B cell (primary cell): ENCODE measurements at places on chromosomes 1 and 21.

DNA sequence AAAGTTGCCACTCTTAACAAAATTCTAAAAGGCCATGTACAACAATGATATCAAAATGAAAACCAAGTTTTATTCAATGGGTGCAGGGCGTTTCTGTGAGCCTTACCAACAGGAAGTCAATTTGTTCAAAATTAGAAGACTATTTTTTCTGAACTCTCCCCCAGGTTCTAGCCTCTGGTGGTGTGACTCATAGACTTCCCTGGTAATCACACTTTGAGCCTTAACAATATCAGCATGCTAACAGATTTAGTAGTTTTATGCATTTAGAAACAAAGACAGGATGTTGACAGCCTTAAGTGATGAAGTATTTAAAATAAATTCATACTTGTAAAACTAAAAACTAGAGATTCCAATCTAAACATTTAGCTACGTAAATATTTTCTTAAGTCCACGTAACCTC is 88.4 kb downstream of the LRRC8C start:
- DNase-seq: no peak

GRCh38 chr1:208433971-208434370 is 189.8 kb upstream of the PLXNA2 start:
- DNase-seq: no peak

DNA sequence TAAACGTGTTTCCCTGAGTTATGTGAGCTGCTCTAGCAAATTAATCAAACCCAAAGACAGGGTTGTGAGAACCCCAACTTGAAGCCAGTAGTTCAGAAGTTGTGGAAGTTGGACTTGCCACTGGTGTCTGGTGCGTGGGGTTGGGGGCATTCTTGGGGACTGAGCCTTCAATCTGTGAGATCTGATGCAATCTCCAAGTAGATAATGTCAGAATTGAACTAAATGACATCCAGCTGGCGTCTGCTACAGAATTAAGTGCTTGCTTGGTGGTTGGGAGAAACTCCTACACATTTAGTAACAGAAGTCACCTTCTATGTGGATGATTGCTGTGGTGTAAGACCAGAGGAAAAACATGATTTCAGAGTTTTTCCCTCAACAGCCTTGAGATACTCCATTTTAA is 207.4 kb downstream of the FGGY start:
- no peak for DNase-seq

GRCh38 chr1:59879574-59879973 is 47.0 kb downstream of the CYP2J2 start:
- DNase-seq: peak; percentile 25

GRCh38 chr1:177441281-177441680 is 270.5 kb downstream of the BRINP2 start:
- no peak for DNase-seq

GRCh38 chr1:230067419-230067870 is 407 bp downstream of the GALNT2 start:
- no peak for DNase-seq
